Fibroblast of skin of right biceps (primary cell): ENCODE measurements at places on chromosomes 7 and 10.

DNA sequence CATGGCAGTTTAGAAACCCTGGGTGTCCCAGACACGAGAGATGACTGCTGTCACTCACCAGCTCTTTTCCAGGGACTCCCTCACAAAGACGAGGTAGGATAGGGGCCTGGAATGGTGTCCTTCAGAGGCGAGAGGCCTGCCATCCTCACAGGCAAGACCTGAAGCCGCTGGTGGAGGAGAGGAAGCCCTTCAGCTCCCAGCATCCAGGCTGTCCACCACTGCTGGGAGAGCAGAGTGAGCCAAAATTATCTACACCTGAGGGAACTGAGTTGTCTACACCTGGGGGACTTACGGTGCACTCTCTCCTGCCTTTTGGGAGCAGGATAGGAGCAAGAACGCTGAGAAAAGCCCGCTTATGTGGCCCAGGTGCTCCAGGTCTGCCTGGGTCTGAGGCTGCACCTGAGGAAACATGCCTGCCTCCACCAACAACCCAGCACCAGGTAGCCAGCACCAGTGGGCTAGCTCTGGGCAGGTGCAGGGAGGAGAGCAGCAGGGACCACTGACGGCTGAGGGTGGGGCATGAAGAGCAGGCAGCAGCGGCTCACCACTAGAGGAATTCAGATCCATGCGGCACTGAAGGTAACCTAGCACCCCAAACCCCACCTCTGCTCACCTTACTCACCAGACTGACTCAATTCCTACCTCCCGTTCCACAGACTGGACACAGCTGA, 357.2 kb downstream of the SH2D4B start:
- DNase-seq = no peak

DNA sequence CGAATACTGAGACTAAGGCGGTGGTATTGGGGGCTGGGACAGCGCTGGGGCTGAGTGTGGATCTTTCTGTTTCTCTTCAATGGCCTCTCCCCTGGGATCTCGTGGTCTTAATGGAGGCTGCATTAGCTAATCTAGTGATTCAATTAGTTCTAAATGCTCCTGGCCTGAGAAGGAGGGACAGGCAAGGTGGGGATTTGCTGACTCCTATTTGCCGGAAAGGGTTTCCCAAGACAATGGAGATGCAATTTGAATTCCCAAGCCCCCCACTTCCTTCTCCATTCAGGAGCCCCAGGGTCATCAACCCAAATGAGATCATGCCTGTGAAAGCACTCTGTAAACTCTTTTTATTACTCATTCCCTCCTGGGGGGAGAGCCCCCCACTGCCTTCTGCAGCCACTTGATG, 111.7 kb upstream of the PLXNA4 start:
- DNase-seq = no peak

DNA sequence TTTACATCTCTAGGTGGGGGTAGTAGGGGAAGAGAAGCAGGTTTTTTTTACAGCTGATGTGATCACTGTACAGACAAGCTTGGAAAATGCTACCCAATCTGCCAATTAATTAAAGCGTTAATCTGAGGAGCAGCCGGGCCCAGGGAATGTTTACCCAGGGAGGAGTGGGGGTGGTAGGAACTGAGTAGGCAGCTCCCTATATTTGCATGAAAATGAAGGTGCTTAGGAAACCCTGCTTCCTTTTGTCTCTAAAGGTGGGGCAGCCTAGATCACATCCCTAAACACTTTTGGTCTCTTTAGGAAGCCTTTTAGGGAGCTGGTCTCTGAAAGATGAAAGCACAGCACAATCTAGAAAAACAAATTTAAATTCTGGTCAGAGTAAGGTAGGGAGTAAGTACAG, 53.0 kb upstream of the NFKB2 start:
- no peak for DNase-seq

DNA sequence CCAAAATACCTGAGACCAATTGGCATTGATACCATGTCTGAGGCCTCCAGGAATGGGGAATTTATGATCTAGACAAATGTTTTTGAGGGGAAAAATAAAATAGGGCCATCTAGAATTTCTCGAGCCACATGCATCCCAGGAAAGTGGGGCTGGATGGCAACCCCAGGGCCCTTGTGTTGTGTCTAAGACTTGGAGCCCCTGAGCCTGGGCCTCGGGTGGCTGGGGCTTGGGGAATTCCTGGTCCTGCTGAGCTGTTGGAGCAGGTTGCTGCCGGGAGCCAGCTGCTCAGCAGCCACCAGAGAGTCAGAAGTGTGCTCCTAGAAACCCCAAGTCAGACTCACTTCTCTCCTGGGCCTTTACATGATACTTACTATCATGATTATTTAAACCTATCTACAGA, 172.9 kb downstream of the WDR37 start:
- DNase-seq = no peak

GRCh38 chr7:99469381-99470065, 3.2 kb upstream of the ZNF789 start:
- DNase-seq = no peak

DNA sequence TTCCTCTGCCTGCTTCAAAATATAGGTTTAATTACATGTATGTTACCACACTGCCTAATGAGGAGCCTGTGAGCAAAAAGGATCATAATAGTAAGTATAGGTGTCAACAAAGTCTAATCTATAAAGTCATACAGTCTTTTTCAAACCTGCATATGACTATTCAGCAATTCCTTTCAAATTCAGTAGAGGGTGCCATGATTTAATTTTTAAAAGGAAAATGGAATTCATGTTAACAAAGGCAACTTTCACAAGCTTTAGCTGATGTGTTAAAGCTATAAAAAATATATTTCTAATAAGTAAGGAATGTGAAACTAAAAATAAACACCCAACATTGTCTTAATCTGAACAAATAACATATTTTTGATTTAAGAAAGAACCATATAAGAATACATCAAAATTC, 52.1 kb downstream of the MPP7 start:
- peak; percentile 35 for DNase-seq

DNA sequence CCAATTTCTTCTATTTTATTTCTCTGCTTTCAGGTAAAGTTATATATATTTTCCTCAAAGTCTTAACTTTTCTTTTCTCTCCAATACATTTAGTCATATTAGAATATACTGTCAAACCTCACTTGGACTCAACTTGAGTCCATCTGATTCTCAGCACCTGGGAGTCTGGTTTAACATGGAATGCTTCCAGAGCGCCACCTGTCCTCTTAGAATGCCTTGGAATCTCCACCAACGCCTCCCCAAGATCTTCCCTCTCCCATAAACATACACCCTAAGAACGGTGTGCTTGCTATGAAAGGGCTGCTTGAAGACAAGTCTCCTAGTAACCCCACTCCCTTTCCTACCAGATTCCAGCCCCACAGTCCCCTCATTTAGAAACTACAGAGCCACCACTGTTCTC, 229.1 kb upstream of the MKLN1 start:
- no peak for DNase-seq

GRCh38 chr7:92360387-92360786, 86.9 kb upstream of the GATAD1 start:
- DNase-seq = peak; percentile 36

DNA sequence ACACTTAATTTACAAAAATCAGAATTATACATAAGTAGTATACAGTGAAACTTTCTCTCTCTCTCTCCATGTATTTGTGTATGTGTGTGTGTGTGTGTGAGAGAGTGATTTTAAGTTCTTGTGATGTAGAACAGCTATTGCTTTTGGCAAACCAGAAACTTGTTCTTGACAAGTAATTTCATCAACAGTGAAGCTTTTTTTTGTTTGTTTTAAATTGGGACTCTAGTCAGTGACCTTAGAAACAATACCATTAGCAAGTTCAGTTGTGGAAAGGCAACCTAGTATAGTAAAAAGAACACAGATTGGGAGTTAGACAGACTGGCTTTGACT, 319.1 kb downstream of the PTEN start:
- no peak for DNase-seq

DNA sequence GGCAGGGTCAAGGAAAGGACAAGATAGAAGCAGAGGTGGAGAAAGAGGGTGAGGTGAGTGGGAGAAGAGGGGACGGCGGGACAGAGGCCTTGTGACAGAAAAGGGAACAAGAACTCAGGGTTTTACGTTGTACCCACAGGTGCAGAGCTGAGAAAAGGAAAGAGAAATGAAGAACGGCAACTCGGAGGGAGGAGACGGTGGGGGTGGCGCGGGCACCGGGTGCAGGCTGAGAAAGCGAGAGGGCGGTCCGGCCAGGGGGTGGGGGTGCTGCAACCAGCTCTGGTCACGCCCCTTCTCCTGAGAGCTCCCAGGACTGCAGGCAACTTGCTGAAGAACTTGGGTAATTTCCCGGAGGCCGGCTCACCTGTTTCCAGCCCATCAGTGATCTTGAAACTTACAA, 65.3 kb downstream of the CARD11 start:
- DNase-seq = no peak
